ENCODE measurements at places on chromosomes 2 and 18. TPM values are rescaled to one million over a fixed set of nuclear protein-coding genes. Genes with fewer than 3 reads are reported as not detected.

GRCh38 chr18:32595832-32596231 is 125.2 kb upstream of the GAREM1 start:
- no peak overlapping the region for H3K4me3 ChIP-seq
- H3K27me3 ChIP-seq, result no peaks in the 10 kb centered on the region
- DNase-seq, result no peak
- no peak overlapping the region for H3K27ac ChIP-seq
- peaks cover 8% of the 10 kb centered on the region for H3K36me3 ChIP-seq
- no peaks in the 10 kb centered on the region for H3K4me1 ChIP-seq

- H3K36me3 ChIP-seq, result no peaks in the 10 kb centered on the region
- H3K27ac ChIP-seq, result peak overlapping the region; percentile 3
- no peak overlapping the region for H3K4me3 ChIP-seq
- H3K4me1 ChIP-seq, result peaks cover 23% of the 10 kb centered on the region
- H3K27me3 ChIP-seq, result peaks cover 2% of the 10 kb centered on the region
- DNase-seq, result no peak
Measured at GRCh38 chr2:29844713-29845326, 76.6 kb downstream of the ALK start.

GRCh38 chr2:98346311-98347236 is at the start of gene CNGA3:
Gene CNGA3 (plus strand): TSS chr2:98346456. CDS start chr2:98369976, 23,520 bp downstream.
- H3K4me3 ChIP-seq, result peak within 1 kb of the TSS; percentile 89
- DNase-seq, result peak; percentile 70
- H3K4me1 ChIP-seq, result peaks cover 46% of the 10 kb centered on the region
- peak within 1 kb of the TSS; percentile 83 for H3K27ac ChIP-seq
- H3K27me3 ChIP-seq, result peaks cover 16% of the 10 kb centered on the region
- H3K36me3 ChIP-seq, result peaks cover 8% of the 10 kb centered on the region

DNA sequence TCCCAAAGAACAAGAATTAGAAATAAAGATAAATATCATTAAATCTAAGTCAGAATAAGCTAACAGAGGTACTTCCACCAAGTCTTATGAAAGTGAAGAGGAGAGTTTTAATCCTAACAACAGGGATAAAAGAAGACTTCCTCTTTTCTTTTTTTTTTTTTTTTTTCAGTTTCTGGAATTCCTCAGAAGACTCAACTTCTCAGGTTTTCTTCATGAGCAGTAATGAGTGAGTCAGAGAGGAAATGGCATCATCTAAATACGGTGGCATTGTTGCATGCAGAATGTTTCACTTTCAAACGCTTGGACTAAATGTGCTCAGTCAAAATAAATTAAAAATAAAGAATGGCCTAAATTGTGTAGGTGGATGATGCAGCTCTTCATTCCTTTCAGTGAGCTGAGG is 45.6 kb upstream of the ARHGAP15 start:
- H3K36me3 ChIP-seq, result no peaks in the 10 kb centered on the region
- H3K4me3 ChIP-seq, result no peak overlapping the region
- no peak for DNase-seq
- no peaks in the 10 kb centered on the region for H3K4me1 ChIP-seq
- no peak overlapping the region for H3K27ac ChIP-seq

- H3K4me1 ChIP-seq, result no peaks in the 10 kb centered on the region
- peaks cover 18% of the 10 kb centered on the region for H3K36me3 ChIP-seq
- no peak for DNase-seq
- no peak overlapping the region for H3K4me3 ChIP-seq
- peaks cover 5% of the 10 kb centered on the region for H3K27me3 ChIP-seq
Measured at GRCh38 chr2:113058411-113058994, 495 bp upstream of the IL36RN start.

- H3K27ac ChIP-seq, result no peak overlapping the region
- no peaks in the 10 kb centered on the region for H3K27me3 ChIP-seq
- no peaks in the 10 kb centered on the region for H3K36me3 ChIP-seq
- no peaks in the 10 kb centered on the region for H3K4me1 ChIP-seq
- DNase-seq, result no peak
Measured at GRCh38 chr2:30631051-30631671, 176.1 kb downstream of the CAPN13 start.

- H3K4me1 ChIP-seq, result peaks cover 34% of the 10 kb centered on the region
- no peak for DNase-seq
- no peaks in the 10 kb centered on the region for H3K27me3 ChIP-seq
- H3K4me3 ChIP-seq, result no peak overlapping the region
- no peak overlapping the region for H3K27ac ChIP-seq
Measured at GRCh38 chr2:56132138-56132537, 51.7 kb upstream of the CCDC85A start.

- no peaks in the 10 kb centered on the region for H3K36me3 ChIP-seq
- H3K27me3 ChIP-seq, result peaks cover 11% of the 10 kb centered on the region
- no peak overlapping the region for H3K4me3 ChIP-seq
- peaks cover 48% of the 10 kb centered on the region for H3K4me1 ChIP-seq
Measured at GRCh38 chr2:23586741-23587306, 201.8 kb downstream of the KLHL29 start.

DNA sequence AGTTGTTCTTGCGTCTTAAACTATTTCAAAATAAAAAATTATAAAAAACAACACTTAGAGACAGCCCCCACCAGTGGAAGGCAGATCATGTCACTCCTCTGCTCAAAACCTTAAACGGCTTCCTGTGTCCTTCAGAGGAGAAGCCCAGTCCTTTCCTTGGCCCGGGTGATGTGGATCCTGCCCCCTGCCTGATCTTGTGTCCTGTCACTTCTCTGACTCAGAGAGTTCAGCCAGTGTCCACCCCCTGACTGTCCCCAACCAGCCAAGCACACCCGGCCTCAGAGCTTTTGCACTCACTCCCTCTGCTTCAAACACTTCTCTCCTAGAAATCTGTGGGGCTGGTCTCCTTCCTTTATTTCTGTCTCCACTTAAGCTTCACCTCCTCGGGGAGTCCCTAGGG is 35.4 kb downstream of the TOGARAM2 start:
- no peak for DNase-seq
- H3K4me3 ChIP-seq, result no peak overlapping the region
- H3K27ac ChIP-seq, result no peak overlapping the region
- peaks cover 7% of the 10 kb centered on the region for H3K27me3 ChIP-seq

GRCh38 chr2:97845818-97846217 is 132.4 kb downstream of the ZAP70 start:
- DNase-seq, result no peak
- H3K4me1 ChIP-seq, result peaks cover 10% of the 10 kb centered on the region
- no peaks in the 10 kb centered on the region for H3K27me3 ChIP-seq
- H3K4me3 ChIP-seq, result no peak overlapping the region

GRCh38 chr2:8571792-8572499 is 109.9 kb upstream of the ID2 start:
- peaks cover 4% of the 10 kb centered on the region for H3K4me1 ChIP-seq
- H3K27me3 ChIP-seq, result peaks cover 8% of the 10 kb centered on the region
- H3K36me3 ChIP-seq, result no peaks in the 10 kb centered on the region
- DNase-seq, result no peak
- no peak overlapping the region for H3K27ac ChIP-seq

- H3K4me1 ChIP-seq, result peaks cover 3% of the 10 kb centered on the region
- no peak for DNase-seq
- H3K27ac ChIP-seq, result no peak overlapping the region
- H3K27me3 ChIP-seq, result peaks cover 2% of the 10 kb centered on the region
Measured at GRCh38 chr18:55839343-55839742, 251.4 kb upstream of the TCF4 start.

GRCh38 chr2:58649756-58650155 is 408.6 kb upstream of the FANCL start:
- no peaks in the 10 kb centered on the region for H3K27me3 ChIP-seq
- H3K36me3 ChIP-seq, result no peaks in the 10 kb centered on the region
- DNase-seq, result no peak
- peaks cover 5% of the 10 kb centered on the region for H3K4me1 ChIP-seq

DNA sequence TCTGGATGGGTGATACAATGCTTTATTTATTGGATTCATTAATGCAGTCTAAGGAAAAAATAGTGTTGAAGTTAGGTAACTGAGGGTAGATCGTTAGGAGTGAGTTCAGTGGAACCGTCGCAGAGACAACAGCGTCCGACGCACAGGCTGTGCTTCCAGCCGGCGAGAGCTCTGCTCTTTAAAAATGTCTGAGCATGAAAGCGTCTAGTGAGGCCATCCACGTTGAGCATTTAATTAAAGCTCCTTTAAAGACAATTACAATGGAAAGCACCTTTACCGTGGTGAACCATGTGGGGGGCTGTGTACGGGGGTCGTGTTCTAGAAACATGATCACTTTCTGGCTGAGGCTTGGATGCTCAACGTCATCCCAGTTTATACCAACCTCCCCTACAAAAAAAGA is 822.7 kb downstream of the GALR1 start:
- no peak overlapping the region for H3K27ac ChIP-seq
- no peaks in the 10 kb centered on the region for H3K27me3 ChIP-seq
- H3K4me3 ChIP-seq, result peak overlapping the region; percentile 36
- H3K4me1 ChIP-seq, result peaks cover 19% of the 10 kb centered on the region
- no peaks in the 10 kb centered on the region for H3K36me3 ChIP-seq

GRCh38 chr2:208415897-208416296 is 9.3 kb downstream of the PTH2R start:
- H3K27ac ChIP-seq, result no peak overlapping the region
- H3K4me3 ChIP-seq, result no peak overlapping the region
- no peaks in the 10 kb centered on the region for H3K4me1 ChIP-seq
- DNase-seq, result no peak
- no peaks in the 10 kb centered on the region for H3K36me3 ChIP-seq

DNA sequence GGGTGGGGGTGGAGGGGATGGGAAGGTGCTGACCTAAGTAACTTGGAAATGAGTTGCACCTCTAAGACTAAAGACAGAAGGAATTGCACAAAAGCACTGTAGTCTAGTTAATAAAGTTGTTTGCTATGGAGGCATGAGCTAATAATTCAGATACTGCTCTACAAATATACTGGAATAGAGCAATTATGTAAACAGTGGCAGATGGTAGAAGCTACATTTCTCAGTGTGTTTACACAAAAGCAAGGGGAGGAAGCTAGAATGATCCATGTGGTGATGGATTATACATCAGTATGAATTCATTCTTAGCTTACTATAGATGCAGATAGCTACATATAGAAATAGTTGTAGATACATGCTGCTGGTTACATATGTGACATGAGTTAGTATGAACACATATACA is 27.6 kb upstream of the UBE2F start:
- no peak overlapping the region for H3K27ac ChIP-seq
- DNase-seq, result no peak
- no peak overlapping the region for H3K4me3 ChIP-seq
- peaks cover 2% of the 10 kb centered on the region for H3K27me3 ChIP-seq

DNA sequence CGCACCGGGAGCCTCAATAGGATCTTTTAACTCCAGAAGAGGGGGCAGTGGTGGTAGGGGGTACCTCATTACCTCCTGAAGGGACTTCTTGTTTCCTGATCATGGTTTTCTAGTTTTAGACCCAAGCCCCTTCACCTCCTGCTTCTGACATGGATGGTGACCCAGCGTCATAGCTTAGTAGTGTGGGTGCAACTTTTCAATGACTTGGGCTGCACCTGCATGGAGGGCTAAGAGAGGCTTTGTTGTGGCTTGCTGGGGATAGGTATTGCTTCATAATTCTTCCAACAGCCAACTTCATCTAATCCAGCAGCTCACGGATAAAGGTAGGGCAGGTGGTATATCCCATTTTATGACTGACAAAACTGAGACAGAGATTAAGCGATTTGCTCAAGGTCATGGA is 3.0 kb downstream of the SLC1A4 start:
- H3K27ac ChIP-seq, result no peak overlapping the region
- peak overlapping the region; percentile 52 for H3K4me3 ChIP-seq
- no peaks in the 10 kb centered on the region for H3K36me3 ChIP-seq
- DNase-seq, result no peak
- H3K4me1 ChIP-seq, result peaks cover 2% of the 10 kb centered on the region
- peaks cover 10% of the 10 kb centered on the region for H3K27me3 ChIP-seq

GRCh38 chr2:26251893-26252292 is 7.2 kb downstream of the HADHB start:
- no peaks in the 10 kb centered on the region for H3K27me3 ChIP-seq
- peaks cover 4% of the 10 kb centered on the region for H3K4me1 ChIP-seq
- H3K36me3 ChIP-seq, result no peaks in the 10 kb centered on the region
- no peak for DNase-seq

DNA sequence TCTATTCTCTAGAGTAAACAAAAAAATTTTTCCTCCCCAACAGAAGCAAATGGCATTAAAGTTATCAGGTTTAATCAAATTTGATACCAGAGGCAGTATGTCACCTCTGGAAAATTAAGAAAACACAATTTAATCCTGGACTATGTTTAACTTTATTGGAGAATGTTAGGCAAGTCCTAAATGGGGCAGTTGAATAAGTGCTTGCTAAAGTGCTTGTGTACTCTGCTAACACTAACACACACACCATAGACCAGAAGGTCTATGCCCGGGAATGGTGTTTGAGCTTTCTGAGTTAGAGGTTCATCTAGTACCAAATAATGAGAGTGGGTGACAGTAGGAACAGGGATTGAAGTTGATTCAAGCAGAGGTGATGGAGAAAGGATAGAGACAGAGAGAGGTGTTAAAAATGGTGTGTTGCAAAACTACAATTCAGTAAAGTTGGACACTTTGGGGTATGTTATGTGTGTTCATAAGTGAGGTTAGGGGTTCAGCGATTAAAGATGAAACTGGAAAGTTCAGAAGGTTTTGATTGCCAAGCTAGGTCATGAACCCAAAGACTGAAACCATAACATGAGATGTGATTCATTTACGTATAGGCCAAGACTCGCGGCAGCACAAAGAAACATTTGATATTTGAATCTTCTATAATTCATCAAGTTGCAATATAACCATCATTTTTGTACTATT is 40.5 kb upstream of the PEX13 start:
- peaks cover 2% of the 10 kb centered on the region for H3K27me3 ChIP-seq
- no peaks in the 10 kb centered on the region for H3K4me1 ChIP-seq
- H3K4me3 ChIP-seq, result no peak overlapping the region
- H3K36me3 ChIP-seq, result no peaks in the 10 kb centered on the region

GRCh38 chr2:240432820-240433801 is 2.4 kb upstream of the GPC1 start:
- H3K27me3 ChIP-seq, result peaks cover 9% of the 10 kb centered on the region
- H3K27ac ChIP-seq, result peak overlapping the region; percentile 48
- peak overlapping the region; percentile 67 for H3K4me3 ChIP-seq
- H3K36me3 ChIP-seq, result peaks cover 6% of the 10 kb centered on the region
- no peak for DNase-seq

- peaks cover 4% of the 10 kb centered on the region for H3K27me3 ChIP-seq
- peaks cover 4% of the 10 kb centered on the region for H3K36me3 ChIP-seq
- no peak for DNase-seq
- H3K27ac ChIP-seq, result no peak overlapping the region
- no peak overlapping the region for H3K4me3 ChIP-seq
Measured at GRCh38 chr2:54310961-54311360, 54.9 kb upstream of the TSPYL6 start.

- no peak for DNase-seq
- H3K27ac ChIP-seq, result no peak overlapping the region
Measured at GRCh38 chr2:25845843-25846505, 32.3 kb downstream of the ASXL2 start.

GRCh38 chr18:9334973-9335696 is 562 bp downstream of the TWSG1 start:
- peak overlapping the region; percentile 92 for H3K4me3 ChIP-seq
- peaks cover 2% of the 10 kb centered on the region for H3K27me3 ChIP-seq
- peak overlapping the region; percentile 83 for H3K27ac ChIP-seq
- H3K4me1 ChIP-seq, result no peaks in the 10 kb centered on the region

The ZNF804A gene
- total RNA-seq, result 23.1 TPM

The ZNF512 gene
- 93.1 TPM for total RNA-seq

The REG1B gene
- total RNA-seq, result not detected

The GULP1 gene
- total RNA-seq, result 17.7 TPM

The EML4 gene
- 50.8 TPM for total RNA-seq

The NBAS gene
- total RNA-seq, result 46.1 TPM

The SERPINB2 gene
- not detected for total RNA-seq

The ZNF385B gene
- total RNA-seq, result not detected

The PLCD4 gene
- 1.9 TPM for total RNA-seq

The EML6 gene
- total RNA-seq, result 0.91 TPM

Measured in glutamatergic neuron (in vitro differentiated cells).